ENCODE measurements at places on chromosomes 6 and 20.

GRCh38 chr6:35718911-35719381, 17.9 kb upstream of the ARMC12 start:
- DNase-seq, result no peak

GRCh38 chr6:147322299-147323162, 118.3 kb downstream of the STXBP5 start:
- no peak for DNase-seq

DNA sequence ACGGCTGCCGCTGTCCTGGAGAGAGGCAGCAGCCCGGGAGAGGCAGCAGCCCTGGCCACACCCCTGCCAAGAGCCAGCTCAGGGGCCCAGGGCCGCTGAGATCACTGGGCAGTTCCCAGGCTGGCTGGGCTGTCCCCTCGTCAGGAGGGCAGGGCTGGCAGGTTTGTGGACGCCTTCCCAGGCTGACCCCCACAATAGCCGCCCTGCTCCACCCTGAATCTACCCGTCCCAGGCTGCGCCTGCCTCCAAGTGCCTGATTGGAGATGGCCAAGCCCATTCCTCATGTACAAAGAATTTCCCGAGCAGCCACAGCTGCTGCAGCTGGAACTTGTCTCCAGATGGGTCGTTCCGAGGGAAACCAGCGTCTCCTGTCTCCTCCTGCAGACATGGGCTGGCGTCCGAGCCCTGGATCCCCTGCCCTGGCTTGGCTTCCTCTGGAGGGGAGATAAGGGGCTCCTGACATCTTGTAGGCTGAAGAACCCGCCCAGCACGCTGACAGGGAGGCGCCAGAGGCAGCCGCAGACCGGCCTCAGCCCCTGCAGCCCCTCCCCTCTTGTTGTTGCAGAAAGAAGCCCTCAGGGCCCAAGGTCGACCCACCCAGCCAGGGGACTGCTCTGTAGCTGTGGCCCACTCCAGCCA, 9.4 kb upstream of the GATA5 start:
- DNase-seq, result no peak

DNA sequence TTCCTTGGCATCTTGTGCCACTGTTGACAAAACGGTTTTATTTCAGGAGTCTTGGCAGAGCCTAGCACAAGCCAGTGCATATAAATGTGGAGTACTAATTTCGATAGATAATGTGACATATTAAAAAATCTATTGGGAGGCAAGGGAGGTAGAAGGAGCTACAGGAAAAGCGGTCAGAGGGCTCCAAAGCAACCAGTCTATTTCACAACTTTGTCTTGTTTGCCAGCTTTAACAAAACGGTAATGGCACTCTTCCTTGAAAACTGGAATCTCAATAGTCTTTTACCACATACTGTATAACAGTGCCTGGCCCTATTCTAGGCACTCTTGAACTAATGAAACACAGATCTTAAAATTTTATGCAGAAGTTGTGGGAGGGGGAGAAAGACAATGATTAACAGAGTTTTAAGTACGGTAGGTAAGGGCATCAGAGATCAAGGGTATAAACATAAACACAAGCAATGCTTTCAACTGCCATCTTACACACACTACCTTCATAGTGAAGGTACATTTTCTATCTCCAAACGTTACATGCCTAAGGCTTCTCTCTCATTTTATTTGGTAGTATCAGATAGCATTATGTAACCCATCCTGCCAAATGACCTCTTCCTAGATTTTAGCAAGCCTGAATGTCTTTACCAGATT, 33.5 kb upstream of the SYNCRIP start:
- no peak for DNase-seq

- no peak for DNase-seq
These were observed 6.1 kb downstream of the PRDM13 start for GRCh38 chr6:99612551-99613408.

- DNase-seq, result no peak
These were observed 19.0 kb upstream of the DCDC2 start for GRCh38 chr6:24376871-24377270.

GRCh38 chr6:137231895-137232294, 12.7 kb upstream of the IFNGR1 start:
- DNase-seq, result no peak

DNA sequence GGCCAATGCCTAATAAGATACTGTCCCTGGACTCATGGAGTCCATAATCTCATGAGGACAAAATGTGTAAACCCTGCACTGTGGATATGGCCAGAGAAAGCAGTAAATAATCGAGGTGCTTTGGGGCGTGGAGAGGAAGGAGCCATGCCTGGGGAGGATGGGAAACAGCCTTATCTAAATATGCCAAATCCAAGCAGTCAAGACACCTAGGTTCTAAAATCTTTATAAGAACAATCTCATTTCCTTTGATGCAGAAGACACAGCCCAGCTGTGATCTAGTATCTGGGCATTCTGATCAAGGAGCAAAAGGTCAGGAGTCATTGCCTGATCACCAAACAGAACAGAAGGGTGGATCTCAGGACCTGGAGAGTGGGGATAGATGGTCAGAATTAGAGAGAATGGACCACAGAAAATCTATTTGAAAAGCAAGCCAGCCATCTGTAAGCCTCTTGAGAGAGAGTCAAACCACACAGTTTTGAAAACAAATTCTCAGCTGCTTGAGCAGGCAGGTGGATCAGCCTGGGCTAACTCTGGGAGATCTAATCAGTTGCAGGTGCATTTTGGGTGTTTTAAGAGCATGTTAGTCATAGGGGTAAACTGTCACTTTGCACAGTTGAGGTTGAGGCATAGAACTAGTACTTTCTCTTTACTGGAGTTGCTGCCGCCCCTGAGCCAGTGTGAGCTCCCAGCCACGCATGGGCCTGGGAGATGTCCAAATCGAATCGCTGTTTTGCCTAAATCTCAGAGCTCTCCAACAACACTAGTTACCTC, 130.8 kb upstream of the TNFAIP3 start:
- DNase-seq, result no peak

DNA sequence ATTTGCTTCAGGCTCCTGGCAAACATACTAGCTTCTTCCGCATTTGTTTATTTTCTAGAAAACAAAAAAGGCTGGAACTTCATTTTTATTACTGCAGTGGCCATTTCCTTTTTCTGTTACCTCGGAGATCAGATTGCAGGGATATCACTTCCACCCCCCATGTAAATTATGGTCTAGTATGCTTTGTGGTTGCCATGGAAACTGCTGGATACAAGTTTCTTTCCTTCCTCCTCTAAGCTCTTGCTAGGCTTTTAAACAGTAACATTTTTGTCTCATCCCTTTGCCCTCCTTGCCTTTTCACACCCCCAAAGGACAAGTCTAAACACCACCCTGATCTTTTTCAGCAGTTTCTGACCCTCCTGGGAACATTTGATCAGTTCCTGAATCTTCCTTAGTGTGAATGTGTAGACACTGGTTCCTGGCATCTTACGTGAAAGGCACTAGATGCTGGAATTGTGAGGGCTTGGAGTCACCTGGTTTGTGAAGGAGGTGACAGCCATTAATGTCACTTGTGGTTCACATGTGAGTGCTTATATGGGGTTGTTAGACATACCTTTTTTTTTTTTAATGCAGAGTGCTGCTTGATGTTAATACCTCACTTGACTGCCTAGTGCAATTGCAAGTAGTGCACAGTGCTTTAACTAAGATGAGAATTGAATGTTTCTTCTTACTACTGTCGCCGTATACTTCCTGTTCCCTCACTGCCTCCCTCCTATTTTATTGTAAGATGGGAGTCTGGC, 181.6 kb downstream of the JARID2 start:
- DNase-seq, result no peak

DNA sequence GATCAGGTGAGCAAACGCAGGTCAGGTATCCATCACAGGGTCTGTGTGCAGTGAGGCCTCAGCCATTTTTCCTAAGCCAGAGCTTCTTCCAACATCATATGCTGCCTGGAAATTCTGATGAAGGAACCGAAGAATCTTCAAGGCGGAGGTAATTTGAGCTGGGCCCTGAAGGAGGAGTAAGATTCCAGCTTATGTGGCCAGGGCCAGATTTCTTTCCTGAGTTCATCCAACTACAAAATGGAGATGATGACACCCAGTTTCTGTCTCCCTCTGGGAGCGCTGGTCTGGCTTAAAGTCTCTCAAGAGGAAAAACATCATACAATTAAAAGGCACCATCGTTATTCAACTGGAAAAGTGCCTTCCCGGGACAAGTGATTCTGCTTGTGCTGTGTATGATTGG, 6.9 kb upstream of the MANBAL start:
- DNase-seq, result no peak

DNA sequence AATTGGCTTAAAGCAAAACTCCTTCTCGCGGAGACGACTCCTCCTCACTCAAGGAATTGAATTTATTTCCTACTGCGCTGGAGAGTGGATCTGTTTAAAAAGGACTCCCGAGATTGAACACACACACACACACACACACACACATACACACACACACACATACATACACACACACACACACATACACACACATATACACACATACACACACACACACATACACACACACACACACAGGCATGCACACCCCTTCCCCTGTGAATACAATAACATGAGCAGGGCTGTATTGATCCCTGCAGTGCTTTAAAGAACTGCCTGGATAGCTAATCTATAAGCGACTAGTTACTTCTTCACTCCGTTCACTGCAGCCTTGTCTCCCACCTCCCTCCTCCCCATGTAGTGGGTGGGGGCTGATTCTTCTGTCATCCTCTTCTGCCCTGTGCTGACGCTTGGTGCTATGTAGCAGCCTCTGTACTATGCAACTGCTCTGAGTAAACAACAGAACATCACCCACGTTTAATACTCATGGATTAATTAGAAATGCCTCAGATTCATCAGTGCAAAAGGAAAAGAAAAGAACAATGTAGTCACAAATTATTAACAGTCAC, 549.0 kb downstream of the CDH26 start:
- DNase-seq, result no peak

DNA sequence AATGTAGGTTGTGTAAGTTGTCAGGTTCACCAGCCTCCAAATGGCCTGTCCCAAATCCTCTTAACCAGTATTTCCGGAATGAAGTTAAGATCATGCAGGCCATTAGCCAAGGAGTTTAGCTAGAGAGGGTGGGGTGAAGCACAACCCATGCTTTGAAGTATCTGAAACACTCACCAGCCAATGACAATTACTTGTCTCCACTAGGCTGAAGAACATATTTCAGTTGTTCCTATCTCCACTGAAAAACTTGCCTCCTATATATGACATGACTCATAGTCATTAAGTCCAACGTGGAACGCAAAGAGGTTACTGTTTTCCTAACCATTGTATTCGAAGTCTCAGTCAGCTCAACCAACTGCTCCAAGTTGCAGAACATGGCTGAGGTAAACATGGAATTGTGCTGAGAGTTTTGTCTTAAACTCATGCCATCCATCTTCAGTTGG, 37.4 kb upstream of the TNFAIP3 start:
- DNase-seq, result no peak

GRCh38 chr6:103895136-103895535, 964.6 kb downstream of the HACE1 start:
- no peak for DNase-seq

DNA sequence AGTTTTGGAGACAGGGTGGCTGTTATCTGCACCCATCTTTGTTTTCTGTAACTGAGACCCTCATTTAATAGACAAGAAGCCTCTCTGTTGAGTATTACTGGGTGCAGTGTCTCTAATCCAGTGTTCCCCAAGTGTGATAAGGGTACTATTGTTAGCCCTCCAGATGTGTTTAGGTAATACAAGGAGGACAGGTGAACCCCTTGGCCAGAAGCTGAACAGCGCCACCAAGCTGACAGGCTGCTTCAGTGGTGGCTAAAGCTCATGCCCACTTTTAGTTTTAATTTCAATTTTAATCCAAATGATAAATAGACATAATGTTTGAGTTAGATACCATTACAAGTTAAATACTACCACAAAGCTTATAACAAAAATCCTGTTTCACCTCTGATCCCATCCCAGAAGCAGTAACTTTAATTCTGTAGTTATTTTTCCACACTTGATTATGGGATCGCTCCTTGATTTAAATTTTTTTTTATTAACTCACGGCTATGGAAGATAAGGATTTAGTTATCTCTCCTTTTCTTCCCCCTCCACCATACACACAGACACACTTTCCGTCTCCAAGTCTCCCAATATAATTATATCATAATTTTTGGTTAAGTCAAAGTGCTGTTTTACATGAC, 8.4 kb upstream of the STK35 start:
- no peak for DNase-seq

GRCh38 chr6:73680289-73680918, 15.6 kb upstream of the CD109 start:
- no peak for DNase-seq

GRCh38 chr6:110645685-110646418, 169.4 kb downstream of the CDK19 start:
- DNase-seq, result no peak

Measured in activated effector memory CD4-positive, alpha-beta T cell treated with Interleukin-2 at 50 U/mL for 16 hours (primary cell).